ENCODE measurements at places on chromosomes 5 and 9.
A peak's percentile ranks its signal among the peaks of the same experiment; 100 is the strongest.

GRCh38 chr5:1481266-1481958 is 36.2 kb upstream of the SLC6A3 start:
- no peak for DNase-seq

GRCh38 chr9:33476503-33476902 is 2.8 kb upstream of the NOL6 start:
- no peak for DNase-seq

DNA sequence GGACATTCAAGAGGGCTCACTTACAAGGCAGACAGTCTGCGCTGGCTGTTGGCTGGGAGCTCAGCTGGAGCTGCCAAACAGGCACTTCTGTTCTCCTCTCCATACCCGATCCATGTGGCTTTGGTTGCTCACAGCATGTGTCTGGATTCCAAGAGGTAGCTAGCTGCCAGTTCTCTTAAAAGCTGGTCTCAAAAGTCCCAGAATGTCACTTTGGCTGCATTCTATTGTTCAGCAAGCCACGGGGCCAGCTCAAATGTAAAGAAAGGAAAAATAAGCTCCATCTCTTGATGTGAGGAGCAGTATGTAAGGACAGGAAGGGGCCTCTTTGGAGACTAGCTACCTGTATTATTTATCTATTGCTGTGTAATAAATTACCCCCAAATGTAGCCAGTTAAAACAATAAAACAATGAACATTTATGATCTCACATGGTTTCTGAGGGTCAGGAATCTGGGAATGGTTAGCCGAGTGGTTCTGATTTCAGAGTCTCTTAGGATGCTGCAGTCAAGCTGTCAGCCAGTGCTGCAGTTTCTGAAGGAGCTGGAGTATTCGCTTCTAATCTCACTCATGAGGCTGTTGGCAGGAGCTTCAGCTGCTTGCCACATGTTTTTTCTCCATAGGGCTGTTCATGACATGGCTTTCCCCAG is 112.7 kb upstream of the CLINT1 start:
- no peak for DNase-seq

GRCh38 chr9:77020413-77021290 is 1.2 kb downstream of the FOXB2 start:
- DNase-seq, result no peak

- no peak for DNase-seq
These were observed 2.6 kb downstream of the SEPTIN8 start for GRCh38 chr5:132774406-132774805.

- DNase-seq, result no peak
These were observed 453.4 kb upstream of the CTNND2 start for GRCh38 chr5:12357626-12358025.

GRCh38 chr5:179224741-179225140 is 120.5 kb downstream of the ADAMTS2 start:
- no peak for DNase-seq

DNA sequence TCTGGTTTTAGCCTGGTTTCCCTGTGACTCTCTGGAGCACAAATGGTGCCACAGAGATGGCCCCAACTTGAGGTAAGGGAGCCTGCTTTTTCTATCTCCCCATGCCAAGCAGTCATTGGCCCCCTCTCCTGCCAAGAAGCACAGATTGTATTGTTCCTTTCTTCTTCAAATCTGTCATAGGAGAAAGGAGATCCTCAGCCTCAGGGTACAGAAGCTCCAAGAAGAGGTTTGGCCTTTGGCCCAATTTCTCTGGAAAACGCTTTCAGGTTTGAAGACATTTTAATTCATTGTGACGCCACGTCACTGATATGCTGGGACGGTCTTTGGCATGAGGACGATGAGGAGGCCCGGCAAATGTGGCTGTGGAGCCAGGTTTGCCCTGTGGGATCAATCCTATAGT is 29.2 kb upstream of the PANK3 start:
- no peak for DNase-seq

- no peak for DNase-seq
These were observed 15.8 kb upstream of the PSAT1 start for GRCh38 chr9:78280982-78281668.

GRCh38 chr5:176986280-176986679 is 20.3 kb downstream of the UIMC1 start:
- DNase-seq, result no peak

DNA sequence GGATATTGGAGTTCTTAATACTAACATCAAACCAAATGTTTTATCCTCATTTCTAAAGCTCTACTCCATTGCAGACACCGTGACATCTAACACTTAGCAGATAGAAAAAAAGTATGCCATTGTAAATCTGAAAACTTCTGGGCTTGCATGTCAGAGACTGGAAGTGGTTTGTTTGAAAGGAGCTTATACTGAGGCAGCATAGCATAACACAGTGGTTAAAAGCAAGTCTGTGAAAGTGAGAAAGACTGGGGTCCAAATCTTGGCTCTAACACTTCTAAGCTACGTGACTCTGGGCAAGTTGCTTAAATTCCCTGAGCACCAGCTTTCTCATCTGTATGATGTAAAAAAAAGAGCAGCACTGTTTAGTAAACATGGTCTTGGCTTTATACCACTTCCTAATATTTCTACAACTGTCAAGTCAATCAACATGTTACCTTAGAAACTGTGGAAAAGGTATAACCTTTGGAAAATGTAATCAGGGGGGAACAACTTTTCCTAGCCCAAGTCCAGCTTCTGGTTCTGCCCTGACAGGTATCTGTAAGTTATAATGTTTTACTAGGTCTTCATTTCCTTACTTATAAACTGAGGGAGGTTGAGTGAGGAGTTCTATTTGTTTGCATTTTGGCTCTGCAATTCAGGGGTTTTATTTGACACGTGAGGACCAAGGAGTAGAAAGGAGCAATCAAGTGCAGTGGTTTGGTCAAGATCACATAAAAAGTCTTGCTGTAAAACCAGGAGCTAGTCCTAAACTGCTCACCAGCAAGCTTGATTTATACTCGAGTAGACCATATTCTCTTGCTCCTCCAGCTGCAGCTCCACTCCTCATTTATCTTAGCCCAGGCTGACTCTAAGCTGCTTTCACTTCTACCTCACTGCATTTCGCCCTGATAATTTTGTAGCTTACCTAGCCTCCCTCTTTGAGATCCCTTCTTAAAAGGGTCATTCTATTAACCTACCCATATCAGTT is 541.0 kb downstream of the RAB3C start:
- DNase-seq, result no peak

GRCh38 chr5:67010684-67011409 is 185.8 kb downstream of the CD180 start:
- DNase-seq, result no peak

DNA sequence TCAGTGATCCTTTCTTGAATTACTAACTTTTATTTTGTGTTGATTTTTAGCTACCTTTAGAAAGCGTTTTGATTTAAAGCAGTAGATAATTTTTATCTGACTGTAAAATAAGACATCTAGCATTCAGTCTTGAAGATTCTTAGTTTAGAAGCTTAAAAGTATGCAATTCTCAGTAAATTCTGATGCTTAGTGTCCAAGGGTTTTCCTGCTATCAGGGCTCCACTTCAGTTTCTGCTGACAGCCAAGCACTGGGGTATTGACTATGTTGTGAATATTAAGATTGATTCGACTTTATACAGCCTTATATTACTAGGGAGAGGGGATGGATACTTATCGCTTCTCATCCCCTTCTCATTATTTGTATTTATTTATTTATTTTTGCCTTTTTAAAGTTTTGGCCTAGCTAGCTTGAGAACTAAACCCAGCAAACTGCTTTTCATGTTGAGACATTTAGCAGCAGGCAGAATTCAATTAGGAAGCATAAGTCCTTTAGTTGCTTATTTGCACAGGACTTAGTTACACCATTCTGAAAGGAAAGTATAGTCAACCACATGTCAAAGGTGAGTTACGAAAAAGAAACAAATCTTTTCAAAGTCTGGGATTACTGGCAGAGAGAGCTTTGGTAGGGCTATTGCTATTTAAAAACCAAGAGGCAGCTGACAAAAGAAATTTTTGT is 2.9 kb downstream of the PBX3 start:
- peak; percentile 11 for DNase-seq

DNA sequence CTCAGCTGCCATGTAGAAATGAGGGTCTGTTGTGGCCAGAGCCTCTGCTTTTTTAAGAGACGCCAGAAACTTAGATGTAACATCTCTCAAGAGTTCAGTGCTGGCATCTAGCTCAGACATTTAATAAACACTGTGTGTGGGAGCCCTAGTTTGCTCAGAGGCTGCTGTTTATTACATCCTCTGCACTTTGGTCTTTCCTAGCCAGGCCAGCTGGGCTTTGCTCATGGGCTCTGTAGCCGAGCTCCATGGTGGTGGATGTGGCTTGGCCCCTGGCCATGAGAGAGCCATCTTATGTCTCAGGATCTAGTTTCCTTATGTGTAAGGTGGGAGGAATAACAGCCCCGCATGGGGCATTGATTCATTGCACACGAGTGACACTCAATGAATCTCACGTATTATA is 30.0 kb downstream of the ARHGEF37 start:
- DNase-seq, result no peak

DNA sequence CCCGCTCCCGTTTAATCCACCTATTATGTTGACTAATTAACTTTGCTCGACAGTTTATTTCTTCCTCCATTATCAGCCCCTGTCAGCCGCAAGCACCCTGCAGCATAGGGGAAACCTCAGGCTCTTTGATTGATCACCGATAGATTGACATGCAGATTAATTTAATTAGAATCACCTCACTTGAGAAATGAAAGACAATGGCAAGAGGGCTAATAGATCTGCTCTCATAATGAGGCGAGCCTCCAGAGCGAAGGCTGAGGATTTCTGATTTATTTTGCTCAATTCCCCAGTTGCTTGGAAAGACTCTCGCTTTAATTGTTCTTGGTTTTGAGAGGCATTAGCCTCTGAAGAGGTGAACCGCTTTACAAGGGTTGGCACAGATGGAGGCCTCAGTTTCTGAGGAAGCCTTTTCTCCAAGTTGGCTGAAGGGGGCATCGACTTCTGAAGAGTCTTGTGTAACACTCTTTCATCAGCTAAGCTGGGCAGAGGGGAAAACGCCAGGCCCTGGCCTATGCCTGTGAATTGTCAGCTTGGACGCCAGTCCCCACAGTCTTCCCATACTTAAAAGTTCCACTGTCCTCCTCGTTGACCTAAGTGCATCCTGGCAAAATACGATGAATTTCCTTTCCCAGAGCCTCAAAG is 275.4 kb downstream of the EBF1 start:
- DNase-seq, result no peak
